Left lung (tissue), 14 donors: ENCODE measurements at places on chromosomes 12 and 14. TPM values are rescaled to one million over a fixed set of nuclear protein-coding genes. Genes with fewer than 3 reads are reported as not detected.

The FAM186B gene
- 0.42 TPM for total RNA-seq

- peak; percentile 63 for DNase-seq
These were observed 87.0 kb downstream of the IRF2BPL start for GRCh38 chr14:76941544-76941943.

DNA sequence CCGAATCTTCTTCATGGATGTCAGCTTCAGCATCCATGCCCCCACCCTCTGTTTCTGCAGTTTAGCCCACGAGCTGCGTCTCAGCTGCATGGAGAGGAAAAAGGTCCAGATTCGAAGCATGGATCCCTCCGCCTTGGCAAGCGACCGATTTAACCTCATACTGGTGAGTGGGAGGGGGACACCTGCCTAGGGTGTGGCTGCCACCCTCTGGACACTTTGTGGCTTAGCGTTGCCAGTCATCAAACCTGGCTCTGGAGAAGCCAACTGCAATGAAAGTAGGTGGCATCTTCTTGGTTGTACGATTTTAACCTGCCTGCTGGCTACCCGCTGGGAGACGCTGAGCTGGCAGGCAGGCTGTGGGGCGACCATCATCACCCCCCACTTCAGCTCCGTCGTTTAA, 16.7 kb downstream of the DCAF4 start:
- no peak for DNase-seq

- DNase-seq, result no peak
These were observed 408.1 kb upstream of the TMTC1 start for GRCh38 chr12:30191696-30192455.

DNA sequence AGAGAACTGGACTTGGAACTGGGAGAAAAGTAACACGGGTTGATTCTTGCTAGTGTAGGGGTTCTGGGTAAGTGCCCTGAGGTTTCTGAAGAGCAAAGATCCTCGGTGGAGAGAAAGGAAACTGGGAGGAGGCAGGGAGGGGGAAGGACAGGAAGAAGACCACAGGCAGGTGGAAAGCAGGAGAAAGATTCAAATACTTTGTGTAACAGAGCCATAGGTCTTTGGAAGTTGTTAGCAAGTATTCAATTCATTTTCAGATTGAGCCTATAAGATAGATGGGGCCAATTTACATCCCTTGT, 1.3 kb downstream of the PNP start:
- DNase-seq, result no peak

The SOX5 gene
- 10.0 TPM for total RNA-seq

The LAG3 gene
- 0.79 TPM for total RNA-seq

- DNase-seq, result no peak
These were observed 119.3 kb upstream of the CCDC198 start for GRCh38 chr14:57612946-57613345.

- DNase-seq, result no peak
These were observed 91.1 kb upstream of the DYNC1H1 start for GRCh38 chr14:101873076-101873825.

The CLEC4C gene
- not detected for total RNA-seq

The FZD10 gene
- 0.82 TPM for total RNA-seq

- DNase-seq, result no peak
These were observed 290.8 kb downstream of the ERC1 start for GRCh38 chr12:1281683-1282366.

- no peak for DNase-seq
These were observed 28.8 kb downstream of the SIX4 start for GRCh38 chr14:60695327-60695726.

The LRRC43 gene
- total RNA-seq, result 2.1 TPM

The MAP1LC3B2 gene
- total RNA-seq, result 1.5 TPM

- DNase-seq, result no peak
These were observed 366.4 kb downstream of the IPO8 start for GRCh38 chr12:30329281-30329680.

DNA sequence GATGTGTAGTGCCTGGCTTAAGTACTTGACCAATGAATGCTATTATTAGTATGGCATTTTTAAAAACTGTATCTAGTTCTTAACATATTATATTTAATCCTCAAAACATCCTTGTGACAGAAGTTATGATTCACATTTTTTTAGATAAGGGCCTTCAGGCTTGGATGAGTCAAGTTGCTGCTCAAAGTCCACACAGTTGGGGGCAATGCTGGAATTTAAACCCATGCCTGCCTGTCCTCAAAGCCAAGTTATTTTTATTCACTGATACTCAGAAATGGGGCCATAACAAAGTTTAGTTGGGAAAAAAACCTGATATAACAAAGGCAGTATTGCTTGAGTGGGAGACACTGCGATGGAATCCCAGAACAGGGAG, 50.6 kb downstream of the RFX4 start:
- DNase-seq, result no peak

GRCh38 chr12:101981868-101982267, 79.9 kb downstream of the WASHC3 start:
- no peak for DNase-seq
